ENCODE measurements at places on chromosomes 1 and 21.

DNA sequence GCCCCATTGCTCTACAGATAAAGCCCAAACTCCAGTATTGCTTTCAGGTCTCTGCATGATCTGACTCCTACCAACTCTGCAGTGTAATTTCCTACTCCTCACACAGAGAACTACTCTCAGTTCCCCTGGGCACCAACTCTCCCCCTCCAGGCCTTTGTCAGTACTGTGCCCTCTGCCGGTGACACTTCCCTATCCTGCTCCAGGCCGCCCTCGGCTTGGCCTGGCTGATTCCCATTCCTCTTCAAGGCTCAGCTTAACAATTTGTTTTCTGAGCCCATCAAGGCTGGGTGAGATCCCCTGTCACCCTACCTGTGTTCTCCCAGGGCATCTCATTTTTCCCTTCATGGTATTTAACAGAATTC is 2.6 kb downstream of the SLAMF8 start:
- DNase-seq, result no peak

DNA sequence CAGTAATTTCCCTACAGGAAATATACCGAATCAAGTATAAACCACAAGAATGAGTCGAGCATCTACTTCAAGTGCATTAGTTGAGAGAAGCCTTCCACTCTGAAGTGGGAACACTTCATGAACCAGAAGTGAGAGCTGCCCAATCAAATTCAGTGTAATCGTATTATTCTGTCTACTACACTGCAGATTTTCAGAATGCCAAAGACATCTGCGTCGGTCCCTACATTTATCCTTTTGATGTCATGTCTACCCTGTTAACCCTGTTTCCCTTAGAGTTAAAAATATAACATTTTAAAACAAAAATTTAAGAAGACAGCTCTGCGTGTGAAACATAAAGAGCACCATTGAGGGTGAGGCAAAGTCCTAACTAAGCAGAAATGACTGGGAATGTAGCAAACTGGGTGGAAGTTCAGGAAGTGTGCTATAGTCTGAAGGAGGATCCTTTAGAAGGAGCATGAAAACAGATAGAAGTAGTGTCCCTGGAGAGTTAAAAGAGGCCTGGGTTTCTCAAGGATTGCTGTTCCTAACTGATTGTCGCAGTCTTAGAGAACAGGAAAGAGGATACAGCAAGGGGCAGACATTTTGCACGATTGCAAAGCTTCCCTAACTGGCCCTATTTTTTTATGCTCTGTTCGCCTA is 291.2 kb downstream of the PTPRC start:
- no peak for DNase-seq

GRCh38 chr1:234621657-234622335 is 11.8 kb upstream of the IRF2BP2 start:
- no peak for DNase-seq

- DNase-seq, result peak; percentile 26
Measured at GRCh38 chr21:26587736-26588201, 14.7 kb upstream of the CYYR1 start.

DNA sequence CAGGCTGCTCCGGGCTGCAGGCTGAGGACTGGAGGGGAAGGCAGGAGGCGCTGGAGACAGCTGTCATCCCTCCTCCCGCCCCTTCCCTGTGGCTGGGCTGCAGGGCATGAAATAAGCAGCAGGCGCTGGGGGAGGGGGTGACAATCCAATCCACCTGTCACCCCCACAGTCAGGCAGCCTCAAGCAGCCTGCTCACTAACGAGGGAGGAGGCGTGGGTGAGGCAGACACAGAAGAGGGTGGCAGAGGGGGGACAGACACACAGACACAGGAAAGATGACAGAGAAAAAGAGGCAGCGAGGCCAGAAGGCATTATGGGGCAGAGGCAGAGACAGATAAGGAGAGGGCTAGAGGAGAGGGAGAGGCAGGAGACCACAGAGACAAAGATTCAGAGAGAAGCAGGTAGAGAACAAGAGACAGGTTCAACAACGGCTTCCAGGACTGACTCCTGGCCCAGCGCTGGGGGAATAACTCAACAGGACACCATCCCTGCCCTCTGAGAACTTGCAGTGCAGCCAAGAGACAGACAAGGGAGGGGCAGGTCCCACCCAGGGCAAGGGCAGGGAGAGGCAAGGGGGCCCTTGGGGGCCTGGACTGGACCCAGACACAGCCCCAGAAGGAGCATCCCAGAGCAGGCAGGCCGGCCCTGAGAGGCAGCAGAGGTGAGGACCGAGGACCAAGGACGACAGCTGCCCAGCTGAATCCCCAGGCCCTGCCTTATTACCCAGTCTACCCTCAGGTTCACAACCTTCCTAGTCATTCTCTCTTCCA is 11.2 kb downstream of the MEF2D start:
- DNase-seq, result no peak

DNA sequence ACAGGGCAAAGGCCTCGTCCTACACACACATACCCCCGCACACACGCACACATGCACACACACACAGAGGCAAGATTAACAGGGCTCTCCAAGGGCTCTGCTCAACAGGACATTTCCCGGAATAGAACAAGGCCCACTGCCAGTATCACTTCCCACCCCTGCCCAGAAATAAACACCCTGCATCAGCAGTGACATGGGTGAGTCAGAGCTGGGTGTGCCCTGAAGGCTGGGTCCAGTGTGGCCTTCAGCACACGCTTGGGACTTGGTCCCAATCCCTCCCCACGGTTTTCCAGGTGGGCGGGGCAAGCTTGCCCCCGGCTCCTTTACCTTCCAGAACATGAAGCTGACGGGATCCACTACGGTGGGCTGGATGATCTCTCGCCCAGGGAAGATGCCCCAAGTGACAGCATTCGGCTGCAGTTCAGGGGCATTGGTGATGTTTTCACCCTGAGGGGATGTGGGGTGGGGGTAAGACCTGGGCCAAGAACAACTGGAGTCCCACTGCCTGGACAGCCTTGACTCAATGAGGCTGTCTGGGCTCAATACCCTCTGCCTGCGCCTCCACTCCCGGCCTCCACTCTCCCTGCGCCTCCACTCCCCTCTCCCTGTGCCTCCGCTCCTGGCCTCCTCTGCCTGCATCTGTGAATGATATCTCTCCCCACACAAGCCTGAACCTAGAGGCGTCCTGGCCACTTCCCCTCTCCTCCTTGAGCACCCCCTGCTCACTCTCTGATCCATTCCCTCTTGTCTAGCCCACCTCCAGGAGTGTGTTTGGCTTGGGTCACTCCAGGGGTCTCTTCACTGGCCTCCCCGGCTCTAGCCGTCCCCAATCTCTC is 14.7 kb downstream of the MTHFR start:
- peak; percentile 93 for DNase-seq

- no peak for DNase-seq
Measured at GRCh38 chr1:54238353-54239034, 38.5 kb downstream of the MRPL37 start.

- no peak for DNase-seq
Measured at GRCh38 chr21:20106368-20106767, 891.8 kb upstream of the NCAM2 start.

DNA sequence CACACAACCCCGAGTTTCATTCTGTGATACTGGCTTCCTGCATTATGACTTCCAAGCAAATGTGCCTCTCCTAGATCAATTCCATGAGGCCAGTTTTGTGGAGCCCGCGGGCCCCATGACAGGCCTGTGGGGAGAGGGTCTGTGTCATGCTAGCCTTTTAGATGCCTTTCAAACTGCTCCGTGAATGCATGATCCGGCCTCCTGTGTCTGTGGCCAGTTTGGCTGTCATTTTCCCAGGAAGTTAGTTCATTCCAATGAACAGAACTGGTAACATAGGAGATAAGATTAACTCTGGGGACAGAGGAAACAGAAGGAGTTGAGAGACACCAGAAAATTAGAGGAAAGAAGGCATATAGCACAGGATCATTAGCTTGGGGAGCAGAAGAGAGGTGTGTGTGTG is 3.2 kb downstream of the FNDC7 start:
- no peak for DNase-seq

- no peak for DNase-seq
Measured at GRCh38 chr1:175209493-175209921, 16.9 kb upstream of the KIAA0040 start.

GRCh38 chr1:53327182-53327913 is 522 bp downstream of the LRP8 start:
- peak; percentile 27 for DNase-seq

- no peak for DNase-seq
Measured at GRCh38 chr1:183418696-183419095, 516 bp upstream of the NMNAT2 start.

DNA sequence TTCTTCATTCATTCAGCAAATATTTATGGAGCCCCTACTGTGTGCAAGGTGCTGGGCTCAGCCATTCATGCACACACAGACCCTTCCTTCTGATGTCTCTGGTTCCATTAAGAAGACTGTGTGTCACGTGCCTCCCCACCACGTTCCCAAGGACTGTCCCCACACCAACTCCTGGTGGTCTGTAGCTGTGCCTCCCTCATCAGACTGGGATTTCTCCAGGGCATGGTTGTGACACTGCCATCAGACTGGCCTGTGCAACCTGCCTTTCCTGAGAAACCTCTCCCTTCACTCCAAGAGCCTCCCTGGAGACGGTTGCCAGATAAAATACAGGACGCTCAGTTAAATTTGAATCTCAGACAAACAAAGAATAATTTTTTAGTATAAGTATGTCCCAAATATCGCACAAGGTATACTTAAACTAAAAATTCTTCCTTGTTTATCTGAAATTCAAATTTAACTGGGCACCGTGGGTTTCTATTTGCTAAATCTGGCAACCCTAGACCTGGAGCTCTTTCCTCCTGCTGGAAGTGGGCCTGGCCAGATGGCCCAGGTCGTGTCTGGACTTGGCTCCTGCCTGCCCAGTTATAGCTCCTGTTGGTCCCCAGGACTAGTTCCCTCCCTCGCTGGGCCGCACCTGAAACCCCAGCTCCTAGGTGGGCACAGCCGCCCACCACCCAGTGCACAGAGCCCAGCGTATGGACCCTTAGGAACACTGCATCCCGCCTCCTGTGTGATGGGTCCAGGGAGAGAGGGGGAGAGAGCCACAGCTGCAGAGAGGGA is 76.9 kb downstream of the RAP1GAP start:
- DNase-seq, result no peak

GRCh38 chr1:42417166-42417565 is 36.6 kb downstream of the RIMKLA start:
- no peak for DNase-seq

DNA sequence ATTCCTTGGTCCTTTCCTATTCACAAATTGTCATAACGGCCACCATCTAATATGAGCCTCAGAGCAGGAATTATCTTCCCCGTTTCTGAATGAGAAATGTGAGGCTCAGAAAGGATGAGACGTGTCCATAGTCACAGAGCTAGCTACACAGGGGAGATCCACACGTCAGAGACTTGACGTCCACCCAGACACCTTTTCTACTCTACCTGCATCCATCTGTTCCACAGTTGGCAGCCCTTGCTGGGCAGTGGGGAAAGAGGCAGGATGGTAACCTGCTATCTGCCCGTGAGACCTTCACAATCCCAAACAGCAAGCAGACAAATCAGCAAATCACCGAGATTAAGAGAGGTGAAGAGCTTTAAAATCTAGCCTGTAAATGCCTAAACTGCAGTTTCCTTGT is 8.4 kb downstream of the RIMS3 start:
- no peak for DNase-seq

DNA sequence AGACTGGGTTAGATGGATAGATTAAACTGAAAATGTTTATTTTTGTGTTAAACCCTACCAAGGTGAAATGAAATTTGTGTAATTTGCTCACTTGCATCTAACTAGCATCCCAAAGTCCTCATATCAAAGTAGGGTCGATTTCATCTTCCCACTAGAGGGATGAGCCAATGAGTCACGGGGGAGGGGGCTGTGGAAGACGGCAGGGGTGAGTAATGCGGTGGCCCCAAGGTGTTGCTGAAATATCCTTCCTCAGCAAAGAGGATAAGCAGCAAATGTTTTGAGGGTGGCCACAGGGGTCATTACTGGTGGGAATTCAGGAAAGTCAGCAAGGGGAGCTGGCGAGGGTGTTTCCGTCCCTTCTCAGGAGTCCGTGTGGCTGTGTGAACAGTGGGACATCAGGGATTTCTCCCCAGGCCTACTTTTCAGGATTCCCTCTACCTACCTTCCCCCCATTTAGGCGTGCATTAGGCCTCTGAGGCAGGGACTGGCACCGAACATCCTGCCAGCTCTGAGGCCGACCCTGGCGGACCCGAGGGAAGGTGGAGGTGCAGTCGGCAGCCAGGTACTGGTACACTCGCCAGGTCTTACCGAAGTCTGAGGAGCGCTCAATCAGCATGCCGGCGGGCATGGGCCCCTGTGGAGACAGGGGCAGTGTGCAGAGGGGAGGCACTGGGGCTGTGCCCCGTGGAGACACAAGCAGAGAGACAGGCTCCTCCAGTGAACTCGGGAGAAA is 18.1 kb downstream of the LAMB3 start:
- no peak for DNase-seq

DNA sequence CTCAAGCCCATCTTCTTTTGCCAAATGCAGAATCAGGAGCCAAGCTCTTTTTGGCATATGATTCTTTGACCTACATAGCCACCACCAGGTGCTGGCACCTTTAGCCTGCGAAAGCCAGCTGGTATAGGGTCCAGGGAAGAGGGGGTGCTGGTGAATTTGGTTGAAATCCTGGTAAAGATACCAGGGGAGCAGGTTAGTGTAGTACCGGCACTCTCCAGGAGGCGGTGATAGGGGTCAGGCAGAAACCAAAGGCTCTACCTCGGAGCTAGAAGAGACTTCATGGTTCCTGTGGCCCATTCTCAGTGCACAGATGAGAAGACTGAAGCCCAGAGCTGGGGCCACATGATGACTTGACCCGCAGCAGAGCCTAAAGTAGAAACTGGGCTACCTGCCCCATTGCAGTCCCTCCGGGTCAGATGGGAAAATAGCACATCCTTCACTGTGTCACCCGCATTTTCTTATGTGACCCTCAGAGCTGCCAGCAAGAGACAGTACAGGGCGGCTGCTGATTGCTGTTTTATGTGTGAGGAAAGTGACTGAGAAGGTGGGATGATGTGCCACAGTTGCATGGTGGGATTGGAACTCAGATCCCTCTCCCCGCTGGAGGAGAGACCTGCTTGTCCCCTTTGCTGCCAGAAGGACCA is 36.0 kb upstream of the IL19 start:
- DNase-seq, result peak; percentile 46

GRCh38 chr1:162067466-162067865 is 2.0 kb upstream of the NOS1AP start:
- DNase-seq, result no peak

DNA sequence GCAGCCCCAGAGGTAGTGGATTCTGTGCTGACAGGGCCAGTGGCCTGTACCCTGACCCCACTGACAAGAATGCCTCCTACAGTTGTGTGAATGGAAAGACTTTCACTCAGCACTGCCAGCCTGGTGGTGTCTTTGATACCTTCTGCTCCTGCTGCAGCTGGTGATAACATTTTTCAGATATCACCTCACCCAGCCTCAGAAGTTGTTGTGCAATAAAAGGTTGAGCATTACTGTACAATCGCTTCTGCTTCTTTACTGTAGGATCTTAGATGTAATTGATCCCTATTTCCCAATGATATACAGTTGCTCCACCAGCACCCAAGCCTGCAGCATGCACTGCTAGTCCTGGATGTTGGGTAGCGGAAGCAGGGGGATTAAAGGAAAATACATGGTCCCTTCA is 4.8 kb upstream of the CHIA start:
- no peak for DNase-seq

GRCh38 chr1:25727635-25728286 is 72.2 kb upstream of the SELENON start:
- DNase-seq, result peak; percentile 85
